ENCODE measurements at places on chromosomes 1 and 21. TPM values are rescaled to one million over a fixed set of nuclear protein-coding genes. Genes with fewer than 3 reads are reported as not detected.

GRCh38 chr1:197391303-197392226 is 123.5 kb downstream of the CRB1 start:
- DNase-seq, result no peak

DNA sequence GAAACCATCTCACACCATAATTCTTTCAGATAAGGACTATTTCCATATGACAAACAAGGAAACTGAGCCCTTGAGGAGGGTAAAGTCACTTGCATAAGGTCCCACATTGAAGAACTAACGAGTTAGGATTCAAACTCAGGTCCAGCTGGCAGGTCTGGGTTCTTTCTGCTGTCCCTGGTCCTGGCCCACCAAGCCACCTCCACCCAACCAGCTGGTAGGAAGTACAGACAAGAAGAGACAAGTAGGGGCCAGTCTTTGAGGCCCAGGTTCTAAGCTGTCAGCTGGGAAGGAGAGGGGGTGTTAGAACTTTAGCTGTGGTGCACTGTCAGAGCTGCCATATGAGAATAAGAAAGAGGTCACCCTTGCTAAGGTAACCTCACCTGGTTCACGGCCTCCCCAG is 188.6 kb downstream of the TRABD2B start:
- DNase-seq, result no peak

- DNase-seq, result no peak
Observed at GRCh38 chr1:231774719-231775335, 148.2 kb downstream of the DISC1 start.

DNA sequence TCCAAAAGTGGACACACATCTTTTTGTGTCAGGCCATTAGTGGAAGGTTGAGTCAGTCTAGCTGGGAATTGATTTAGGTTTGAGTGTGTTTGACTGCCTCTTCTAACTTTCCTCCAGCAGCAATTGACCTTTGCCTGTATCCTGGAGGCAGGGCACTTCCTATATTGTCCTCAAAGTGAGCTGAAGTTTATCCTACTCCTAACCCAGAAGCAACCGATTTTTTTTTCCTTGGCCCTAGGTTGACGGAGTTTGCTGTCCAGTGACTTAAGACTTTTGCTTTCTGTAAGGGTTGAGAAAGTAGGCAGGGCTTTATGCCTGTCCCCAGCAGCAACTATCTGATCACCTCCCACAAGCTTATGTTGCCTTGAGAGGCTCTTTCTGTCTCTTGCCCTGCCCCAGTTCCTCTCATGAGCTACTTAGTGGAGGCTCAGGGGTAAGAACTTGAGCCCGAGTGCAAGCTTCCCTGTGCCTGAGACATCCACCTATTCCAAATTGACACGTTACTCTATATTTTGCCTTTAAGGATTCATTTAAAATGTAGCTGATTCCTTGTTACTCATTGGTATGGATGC is 30.9 kb downstream of the SLC35F3 start:
- DNase-seq, result no peak

DNA sequence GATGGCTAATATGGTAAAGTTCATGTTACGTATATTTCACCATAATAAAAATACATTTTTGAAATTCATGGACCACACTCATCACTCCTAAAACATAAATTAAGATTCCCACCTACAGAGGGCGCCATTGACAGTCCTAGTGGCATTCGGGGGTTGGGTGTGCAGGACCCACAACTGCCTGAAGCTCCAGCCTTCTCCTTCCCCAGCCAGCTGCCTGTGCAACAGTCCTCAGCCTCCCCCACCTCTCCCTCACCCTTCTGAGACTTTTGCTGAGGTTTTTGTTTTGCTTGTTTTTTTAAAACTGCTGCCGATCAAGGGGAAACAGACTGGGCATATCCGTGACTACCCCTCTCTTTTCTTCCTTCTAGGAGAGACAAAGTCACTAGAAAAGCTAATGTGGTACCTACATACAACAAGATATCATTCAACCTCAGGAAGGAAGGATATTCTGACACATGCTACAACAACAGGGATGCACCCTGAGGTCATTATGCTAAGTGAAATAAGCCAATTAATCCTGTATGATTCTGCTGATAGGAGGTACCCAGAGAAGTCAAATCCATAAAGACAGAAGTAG is 9.2 kb upstream of the EVA1C start:
- DNase-seq, result peak; percentile 81

- no peak for DNase-seq
Observed at GRCh38 chr1:78678324-78678723, 28.7 kb downstream of the IFI44 start.

- DNase-seq, result no peak
Observed at GRCh38 chr1:121525355-121525754, 340.6 kb downstream of the SRGAP2C start.

- no peak for DNase-seq
Observed at GRCh38 chr1:5721634-5722215, 270.5 kb downstream of the NPHP4 start.

DNA sequence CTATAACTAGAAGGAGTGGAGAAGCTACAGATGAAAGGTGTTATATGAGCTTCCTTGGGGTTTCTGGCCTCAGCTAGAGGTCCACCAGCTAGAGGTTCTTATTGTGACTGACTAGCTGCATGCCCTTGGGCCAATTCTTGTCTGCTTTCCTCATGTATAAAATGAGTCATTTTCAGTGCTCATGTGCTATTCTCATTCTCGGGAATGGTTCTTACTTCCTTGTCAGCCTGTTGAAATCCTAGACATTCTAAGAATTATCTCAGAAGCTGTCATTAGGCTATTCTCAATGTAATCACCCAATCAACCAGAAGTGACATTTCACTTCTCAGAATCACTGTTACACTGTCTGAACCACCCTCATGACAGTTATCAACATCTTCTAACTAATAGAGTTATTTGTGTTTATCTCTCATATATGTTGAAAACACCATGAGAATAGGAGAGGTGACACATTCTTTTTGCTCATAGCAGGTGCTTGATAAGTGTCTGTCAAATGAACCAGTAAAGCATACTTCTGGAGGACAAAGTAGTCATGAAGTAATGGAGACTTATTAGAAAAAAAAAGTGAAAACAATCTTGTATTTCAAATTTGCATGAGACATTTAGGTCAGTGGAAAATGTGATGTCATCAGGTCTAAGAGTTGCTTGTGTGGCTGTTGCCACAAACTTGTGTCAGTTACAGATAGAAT is 122.8 kb upstream of the IVNS1ABP start:
- DNase-seq, result no peak

GRCh38 chr1:161407451-161407985 is 39.8 kb upstream of the CFAP126 start:
- DNase-seq, result no peak

ANKRD35 gene
- 0.53 TPM for total RNA-seq

SLC5A3 gene
- total RNA-seq, result 35.8 TPM

HOOK1 gene
- total RNA-seq, result 14.5 TPM
